ENCODE measurements at places on chromosomes 2 and 18.

DNA sequence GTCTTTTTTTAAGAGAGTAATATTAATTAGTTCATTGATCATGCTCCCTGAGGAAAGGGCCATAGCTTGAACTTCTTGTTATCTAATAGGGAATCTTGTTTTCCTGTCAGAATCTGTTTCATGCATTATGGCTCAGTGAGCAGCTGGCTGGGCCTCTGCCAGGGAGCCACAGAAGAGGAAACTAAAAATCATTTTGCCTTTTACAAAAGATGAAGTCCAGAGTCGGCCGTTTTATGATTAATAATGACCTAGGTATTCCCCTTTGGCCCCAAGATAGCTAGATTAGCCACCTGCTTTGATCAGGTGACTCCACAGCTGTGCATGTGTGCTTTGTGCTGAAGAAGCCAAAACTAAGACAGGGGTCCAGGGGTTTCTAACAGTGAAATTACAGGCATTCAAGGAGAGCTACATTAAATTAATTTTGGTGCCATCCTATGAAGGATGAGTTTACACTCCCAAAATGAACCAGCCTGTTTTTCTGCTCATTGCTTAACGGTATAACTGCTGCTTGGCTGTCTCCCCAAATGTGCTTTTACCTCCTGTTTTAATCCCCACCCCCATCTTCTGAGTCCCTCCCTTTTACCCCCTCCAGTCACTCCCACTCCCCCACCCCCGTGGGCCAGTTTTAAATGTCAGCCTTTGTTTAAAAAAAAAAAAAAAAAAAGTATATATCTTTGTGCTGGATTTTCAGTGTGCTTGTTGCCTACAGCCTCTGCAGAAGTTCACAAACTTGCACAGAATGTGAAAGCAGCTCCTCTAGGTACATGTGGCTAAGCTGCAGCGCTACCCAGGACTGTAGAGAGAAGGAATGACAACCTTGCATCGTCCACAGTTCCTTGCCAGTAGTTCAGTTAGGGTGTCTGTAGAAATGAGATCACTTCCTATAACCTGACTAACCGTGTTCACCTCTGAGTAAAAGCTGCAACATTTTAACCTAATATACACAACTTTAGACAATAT, 93.1 kb downstream of the CABLES1 start:
- peak; percentile 80 for DNase-seq

- DNase-seq: peak; percentile 77
Measured at GRCh38 chr2:163345795-163346573, 389.8 kb downstream of the FIGN start.

- DNase-seq: peak; percentile 44
Measured at GRCh38 chr2:9668687-9669345, 38.0 kb upstream of the YWHAQ start.

GRCh38 chr2:134782792-134783191, 55.6 kb upstream of the ACMSD start:
- DNase-seq: peak; percentile 47

DNA sequence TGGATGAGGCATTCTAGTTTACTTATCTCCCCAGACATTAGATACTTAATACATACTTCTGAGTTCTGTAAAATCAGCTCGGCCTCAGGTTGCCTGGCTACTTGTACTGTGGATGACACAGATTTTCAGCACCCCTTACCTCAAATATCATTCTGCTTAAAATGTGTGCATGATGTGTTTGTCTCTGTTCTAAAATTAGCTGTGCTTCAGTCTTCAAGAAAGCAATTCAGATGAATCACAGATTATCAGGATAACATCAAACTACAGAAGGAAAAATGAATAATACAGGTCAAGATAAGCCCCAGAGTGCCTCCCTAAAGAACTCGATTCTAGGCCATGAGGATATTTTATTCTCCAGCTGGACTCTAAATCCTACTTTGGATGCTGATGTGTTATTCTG, 21.3 kb upstream of the MAPRE2 start:
- DNase-seq: peak; percentile 65

GRCh38 chr2:197280015-197280702, 30.4 kb downstream of the ANKRD44 start:
- peak; percentile 16 for DNase-seq

DNA sequence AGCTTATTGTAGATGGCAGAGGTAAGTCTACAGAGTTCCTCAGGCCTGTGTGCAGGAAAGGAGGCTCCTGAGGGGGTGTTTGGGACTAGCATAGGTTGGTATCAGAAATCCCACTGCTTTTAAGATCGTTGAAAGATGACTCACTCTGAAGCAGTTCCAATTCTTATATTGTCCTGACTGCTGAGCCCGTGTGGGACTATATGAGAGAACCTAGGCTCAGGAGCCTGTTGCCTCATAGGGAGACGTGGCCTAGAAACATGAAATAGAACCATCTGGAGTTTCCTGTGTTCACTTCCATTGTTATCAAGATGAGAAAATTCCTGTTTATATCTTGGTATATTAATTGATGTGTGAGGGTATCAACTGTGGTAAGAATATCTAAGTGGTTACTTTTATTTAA, 5.7 kb downstream of the CCT7 start:
- DNase-seq: peak; percentile 85

DNA sequence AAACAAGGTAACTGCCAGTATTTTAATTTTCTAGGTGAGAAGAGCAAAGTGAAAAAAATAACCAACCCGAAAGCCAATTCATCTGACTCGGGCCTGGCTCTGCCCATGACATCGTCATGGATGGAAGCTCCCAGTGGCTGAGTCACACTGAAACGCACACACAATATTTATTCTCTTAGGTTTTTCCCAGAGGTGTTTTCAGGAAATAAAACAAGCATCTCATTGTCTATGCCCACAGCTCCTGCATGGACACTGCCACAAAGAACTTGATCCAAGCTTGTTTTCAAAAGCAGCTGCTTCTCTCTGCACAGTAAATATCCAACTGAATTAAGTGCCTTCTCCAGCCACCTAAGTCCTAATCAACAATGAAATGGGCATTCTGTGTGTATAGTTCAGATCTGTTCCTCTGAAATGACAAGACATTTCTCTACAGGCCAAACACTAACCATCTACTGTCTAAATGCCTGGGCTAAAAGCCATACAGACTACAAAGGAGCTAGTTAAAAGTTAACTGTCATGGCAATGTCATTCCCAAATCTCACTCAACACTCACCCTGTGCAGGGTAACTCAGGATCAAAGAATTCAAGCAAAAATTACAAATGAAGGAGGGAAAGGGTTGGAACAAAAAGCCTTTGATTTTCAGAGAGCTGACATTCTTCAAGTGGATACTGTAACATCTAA, 62.9 kb downstream of the RPL31 start:
- peak; percentile 33 for DNase-seq
